Activated T-helper 9 cell treated with anti-CD3 and anti-CD28 coated beads, Interleukin-2, amount 50 U/mL, for 16 hours (primary cell): ENCODE measurements at places on chromosomes 6 and 20.

DNA sequence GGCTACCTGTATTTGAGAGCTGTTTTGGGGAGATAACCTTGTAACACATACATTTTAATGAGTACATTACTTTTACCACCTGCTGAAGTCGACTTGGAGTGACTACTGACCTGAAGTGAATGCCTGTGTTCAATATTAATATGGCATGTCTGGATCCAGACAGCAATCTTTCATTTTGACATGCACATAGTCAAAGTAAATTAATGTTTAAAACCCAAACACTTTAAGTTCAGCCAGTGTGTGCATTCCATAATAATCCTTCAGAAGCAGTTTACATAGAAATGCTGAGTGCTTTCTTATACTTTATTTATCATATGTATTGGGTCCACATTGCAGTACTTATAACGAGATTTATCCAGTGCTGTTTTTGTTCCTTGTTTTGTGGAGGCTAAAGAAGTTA is 38.0 kb downstream of the CDKAL1 start:
- DNase-seq, result no peak

DNA sequence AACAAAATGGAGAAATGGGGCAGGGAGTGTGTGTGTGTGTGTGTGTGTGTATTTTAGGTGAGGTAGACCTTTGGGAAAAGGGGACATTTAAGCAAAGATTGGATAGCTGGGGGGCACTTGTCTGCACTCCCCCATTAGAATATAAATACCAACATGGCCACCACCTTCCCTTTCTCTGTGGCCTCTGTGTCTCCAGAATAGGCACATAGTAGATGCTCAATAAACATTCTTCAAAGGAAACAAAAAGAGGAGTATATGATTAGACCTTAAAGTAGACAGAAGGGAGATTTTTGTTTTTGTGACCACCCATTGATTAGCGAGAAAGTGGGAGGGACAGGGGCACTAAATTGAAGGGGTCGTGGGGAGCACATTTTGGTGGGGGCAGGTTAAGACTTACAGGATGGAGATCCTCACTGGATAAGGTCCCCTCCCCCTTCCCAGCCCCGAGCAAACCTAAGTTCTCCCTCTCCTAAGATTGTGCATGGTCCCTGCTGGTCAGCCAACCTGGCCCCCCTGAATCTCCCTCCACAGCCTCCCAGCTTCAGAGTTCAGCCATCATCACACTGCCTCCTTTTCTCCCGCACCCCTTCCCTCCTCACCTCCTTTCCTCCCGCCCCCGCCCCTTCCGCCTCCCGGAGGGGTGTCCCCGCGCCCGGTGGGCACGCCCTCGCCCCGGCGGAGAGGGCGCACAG is 514 bp upstream of the TSHZ2 start:
- DNase-seq, result no peak

DNA sequence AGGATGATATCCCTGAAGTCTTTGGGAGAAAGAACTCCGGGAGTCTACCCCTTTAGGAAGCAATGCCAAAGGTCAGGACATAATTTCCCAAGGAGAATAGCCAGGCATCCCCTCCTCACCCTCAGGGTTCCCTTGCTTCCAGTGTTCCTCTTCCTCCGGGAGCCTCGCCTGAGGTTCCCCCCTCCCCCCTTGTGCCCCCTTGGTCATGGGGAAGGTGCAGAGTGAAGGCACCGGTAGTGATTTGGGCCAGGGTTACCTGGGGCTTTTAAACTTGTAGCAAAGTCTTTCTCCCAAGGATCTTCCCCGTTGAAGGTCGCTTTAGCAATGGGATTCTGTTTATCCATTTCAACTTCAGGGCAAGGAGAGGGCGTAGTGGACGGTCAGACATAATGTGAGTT is 1.2 kb downstream of the ISM1 start:
- no peak for DNase-seq

DNA sequence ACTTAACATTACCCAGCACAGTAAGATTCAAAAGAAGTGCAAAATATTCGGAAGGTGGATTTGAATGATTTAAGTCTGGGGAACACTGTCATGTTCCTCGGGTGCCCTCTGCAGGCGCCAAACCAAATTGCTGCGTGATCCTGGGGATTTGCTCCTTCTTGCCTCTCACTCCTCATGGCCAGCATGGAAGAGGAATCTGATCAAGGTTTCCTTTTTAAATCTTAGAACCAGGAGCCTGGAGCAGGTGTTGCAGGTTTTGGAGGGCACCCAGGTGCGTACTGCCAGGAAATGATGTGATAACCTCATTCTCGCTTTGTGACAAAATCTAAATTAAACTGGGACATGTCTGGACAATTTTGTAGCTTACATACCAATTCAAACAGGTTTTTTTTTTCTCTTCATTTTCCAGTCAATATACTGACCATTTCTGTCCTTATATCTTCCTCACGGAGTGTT is 8.1 kb upstream of the PFDN4 start:
- DNase-seq, result peak; percentile 44

GRCh38 chr6:43378631-43379030 is 9.2 kb upstream of the ZNF318 start:
- no peak for DNase-seq

GRCh38 chr6:42781796-42782688 is at the start of gene BICRAL:
Gene BICRAL (plus strand): TSS chr6:42782052. CDS start chr6:42822023, 39,971 bp downstream.
- peak; percentile 55 for DNase-seq

DNA sequence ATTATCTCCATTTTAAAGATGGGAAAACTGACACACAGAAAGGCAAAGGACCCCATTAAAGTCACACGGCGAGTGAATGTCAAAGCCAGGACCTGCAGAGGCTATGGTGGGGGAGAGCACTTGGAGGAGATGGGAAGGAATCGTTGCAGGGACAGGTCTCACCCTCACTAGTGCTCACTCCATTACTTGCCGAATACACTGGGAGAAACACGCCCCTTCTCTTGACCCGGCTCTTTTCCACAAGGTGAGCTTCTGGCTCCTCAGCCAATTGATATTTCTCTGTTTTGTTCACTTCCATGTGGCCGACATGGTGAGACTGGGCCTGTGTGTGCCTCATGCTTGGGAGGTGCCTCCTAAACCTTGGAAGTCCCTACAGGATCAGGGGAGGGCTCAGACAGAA is 117.8 kb upstream of the KCNG1 start:
- no peak for DNase-seq

GRCh38 chr6:106452628-106453027 is 92.1 kb downstream of the CRYBG1 start:
- no peak for DNase-seq

GRCh38 chr6:144134737-144135136 is 15.6 kb upstream of the STX11 start:
- DNase-seq, result no peak

DNA sequence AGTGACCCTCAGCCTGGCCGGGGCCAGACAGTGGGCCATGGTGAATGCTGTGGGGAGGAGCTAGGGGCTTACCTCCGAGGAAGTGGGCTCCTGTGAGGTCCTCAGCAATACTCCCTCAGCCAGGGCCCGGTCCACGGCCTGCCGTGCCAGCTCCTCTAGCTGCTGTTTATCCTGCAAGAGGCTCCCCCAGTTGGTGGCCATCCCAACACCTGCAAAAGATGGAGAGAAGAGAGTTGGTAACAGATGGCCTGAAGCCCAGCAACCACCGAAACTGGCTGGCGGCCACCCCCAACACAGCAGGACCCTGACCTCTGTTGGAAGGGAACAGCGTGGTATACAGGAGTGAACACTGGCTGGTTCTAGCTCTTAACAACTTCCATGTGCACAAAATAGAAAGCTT is 4.0 kb downstream of the GSS start:
- no peak for DNase-seq

GRCh38 chr20:13432126-13432525 is 206.6 kb downstream of the TASP1 start:
- DNase-seq, result no peak

DNA sequence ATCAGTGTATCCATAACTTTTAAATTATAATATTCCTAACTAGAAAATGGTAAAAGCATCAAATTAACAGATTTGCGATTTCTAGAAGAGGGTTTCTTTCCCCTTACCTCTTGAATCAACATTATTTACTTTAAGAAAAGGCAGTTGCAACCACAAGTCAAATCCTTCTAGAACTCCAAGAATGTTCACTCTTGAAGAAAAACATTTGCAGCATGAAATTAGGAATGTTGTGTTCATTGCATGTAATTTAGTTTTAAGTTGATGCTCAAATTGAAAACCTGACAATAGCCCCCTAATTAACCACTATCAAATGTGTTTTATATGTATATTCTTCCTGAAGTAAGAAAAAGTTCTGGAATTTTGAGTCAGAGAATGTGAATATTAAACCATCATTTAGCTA is 2.3 kb upstream of the REV3L start:
- DNase-seq, result no peak

DNA sequence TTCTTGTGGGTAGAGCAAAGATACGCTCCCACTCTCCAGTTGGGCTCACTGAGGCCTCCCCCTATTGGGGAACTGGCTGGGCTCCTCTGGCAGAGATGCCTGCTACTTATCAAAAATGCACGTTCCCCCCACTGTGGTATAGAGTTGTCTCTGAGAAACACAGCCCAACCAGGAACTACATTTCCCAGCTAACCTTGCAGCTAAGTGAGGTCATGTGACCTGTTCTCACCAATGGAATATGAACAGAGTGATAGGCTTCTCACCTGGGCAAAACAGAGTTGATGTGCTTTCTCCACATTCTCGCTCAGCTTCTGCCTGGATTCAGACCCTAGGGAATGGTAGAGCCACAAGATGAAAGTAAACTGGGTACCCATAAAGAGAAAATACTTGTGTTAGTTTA is 49.1 kb upstream of the PTPRT start:
- DNase-seq, result no peak

GRCh38 chr6:166244353-166245045 is 63.7 kb downstream of the PRR18 start:
- no peak for DNase-seq

DNA sequence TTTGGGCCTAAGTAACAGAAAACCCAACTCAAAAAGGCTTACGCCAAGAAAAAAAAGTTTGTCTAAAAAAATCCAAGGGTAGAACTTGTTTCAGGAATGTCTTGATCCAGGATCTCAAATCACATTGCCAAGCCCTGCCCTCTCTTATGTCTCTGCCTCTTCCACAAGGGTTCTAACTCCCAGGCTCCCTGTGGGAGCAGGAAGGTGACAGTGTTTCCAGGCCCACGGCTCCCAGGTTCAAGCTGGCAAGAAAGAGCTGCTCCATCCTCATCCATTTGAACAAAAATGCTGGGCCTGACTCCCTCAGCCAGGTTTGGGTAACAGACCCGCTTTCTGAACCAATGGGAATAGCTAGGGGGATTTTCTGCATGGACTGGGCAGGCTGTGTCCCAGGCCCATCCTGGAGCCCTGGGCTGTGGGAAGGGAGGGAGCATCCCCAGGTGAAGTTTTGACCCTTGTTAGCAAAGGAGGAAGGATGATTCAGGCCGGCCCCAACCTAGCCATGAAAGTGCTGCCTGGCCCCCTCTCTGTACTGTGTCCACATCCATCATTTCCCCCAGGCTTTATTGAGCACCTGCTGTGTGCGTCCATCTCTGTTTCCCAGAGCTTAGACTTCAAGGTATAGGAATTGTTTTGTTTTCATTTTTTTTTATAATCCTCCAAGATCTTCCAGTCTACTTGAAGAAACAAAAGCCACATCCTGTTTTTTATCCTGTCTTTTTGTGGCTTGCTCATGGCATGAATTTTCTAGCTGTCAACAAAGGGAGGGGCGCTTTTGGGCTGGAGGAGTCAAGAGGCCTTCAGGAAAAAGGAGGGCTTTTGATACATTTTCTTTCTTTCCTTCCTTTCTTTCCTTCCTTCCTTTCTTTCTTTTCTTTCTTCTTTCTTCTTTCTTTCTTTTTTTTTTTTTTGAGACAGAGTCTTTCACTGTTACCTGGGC is 159.8 kb downstream of the TFAP2C start:
- DNase-seq, result no peak

DNA sequence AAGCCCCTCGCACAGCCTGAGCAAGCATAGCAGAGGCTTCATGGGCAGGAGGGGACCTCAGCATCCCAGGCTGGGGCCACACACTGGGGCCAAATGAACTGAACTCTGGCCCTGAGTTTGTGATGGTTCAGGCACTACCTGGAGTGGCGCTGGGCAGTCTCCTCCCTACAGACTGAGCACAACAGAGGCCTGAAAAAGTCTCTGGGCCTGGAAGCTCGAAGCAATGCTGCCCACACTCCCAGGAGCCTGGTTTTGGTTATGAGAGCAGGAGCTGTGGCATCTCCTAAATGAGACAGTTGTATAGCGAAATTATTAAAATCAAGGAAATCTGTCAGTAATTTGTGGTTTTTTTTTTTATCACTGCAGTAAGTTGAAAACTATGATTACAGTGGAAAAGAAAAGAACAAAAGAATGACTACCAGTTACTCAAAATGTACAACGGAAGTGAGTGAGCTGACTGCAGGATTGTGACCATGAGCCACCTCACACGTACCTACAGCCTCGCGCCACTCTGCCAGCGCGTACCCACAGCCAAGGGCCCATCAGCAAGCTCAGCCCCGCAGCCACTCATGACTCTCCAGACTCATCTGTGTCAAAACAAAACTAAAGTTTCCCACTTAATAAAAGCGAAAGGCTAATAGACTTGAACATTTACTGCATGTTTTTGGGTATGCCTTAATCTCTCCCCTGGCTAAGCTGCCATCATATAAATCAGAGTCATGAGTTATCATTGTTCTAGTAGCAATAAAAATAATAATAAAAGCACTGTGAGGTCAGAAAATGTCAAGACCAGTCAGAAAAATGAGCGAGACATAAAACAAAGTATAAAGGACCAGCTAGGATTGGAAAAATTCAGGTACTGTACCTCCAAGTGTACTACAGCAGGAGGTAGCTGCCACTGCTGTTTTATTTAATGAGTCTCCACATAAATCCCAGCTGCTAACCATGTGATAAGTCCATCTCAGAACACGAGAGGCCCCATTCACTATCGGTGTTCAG is 177.0 kb downstream of the FOXC1 start:
- no peak for DNase-seq

GRCh38 chr6:32610682-32611296 is 21.1 kb upstream of the HLA-DRB1 start:
- no peak for DNase-seq

GRCh38 chr6:3825331-3825831 is 23.8 kb upstream of the FAM50B start:
- DNase-seq, result no peak

DNA sequence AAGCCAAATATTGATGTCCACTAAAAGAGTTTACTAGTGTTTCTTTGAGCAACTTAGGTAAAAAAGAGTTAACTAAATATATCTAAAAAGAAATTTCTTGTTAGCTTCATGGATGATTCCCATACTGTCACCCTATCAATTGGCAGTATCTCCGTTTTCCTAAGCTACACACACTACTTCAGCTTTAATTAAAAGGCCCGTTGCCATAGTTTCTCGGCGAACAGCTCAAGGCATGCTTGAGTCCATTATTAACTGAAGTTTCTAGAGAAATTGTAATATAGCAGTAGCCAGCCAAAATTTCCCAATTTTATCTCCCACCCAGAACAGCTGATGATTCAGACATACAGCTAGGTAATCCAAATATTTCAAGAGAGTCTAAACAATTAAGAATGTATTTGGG is 20.0 kb upstream of the BEND6 start:
- DNase-seq, result no peak

DNA sequence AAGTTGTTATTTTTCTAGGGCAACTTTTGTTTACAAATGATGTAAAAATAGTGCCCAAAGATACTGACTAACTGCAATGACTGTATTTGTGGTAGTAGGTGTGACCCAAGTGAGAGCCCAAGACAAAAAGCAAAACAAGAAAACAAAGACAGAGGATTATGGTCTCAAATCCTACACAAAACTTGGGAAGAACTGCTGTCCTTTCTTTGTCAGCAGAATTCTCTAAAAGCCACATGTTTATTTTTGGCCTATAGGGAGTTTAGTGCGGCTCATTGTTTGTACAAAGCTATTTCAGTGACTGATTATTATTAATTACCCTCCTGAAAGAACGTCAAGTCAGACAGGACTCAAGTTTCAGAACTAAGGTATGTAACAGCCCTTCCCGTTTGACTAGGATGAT is 509.2 kb upstream of the SLC35B3 start:
- DNase-seq, result no peak

GRCh38 chr20:17614176-17614811 is 44.4 kb downstream of the DSTN start:
- no peak for DNase-seq
